Heart left ventricle (tissue), 16 donors: ENCODE measurements at places on chromosomes 2 and 18.

DNA sequence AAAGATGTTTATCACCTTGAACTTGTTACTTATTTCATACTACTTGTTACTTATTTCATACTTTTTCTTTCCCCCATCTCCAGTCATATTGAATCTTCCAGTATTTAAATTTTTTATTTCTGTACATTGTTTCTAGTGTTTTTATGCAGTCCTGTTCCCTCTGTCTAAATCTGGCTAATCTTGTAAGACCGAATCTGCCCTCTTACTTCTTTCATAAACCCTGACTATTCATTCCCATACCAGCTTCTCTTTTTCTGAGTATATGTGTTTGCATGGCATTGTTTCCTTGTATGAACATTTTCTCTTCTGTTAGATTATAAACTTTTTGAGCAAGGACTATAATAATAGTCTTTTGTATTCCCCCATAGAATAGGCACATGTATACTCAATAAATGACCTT is 131.7 kb downstream of the TAF4B start:
- no peaks in the 10 kb centered on the region for H3K4me1 ChIP-seq
- H3K4me3 ChIP-seq: no peak overlapping the region
- H3K27ac ChIP-seq: no peak overlapping the region
- H3K36me3 ChIP-seq: no peaks in the 10 kb centered on the region
- DNase-seq: no peak
- no peaks in the 10 kb centered on the region for H3K27me3 ChIP-seq

GRCh38 chr2:161766334-161766733 is 142.1 kb downstream of the SLC4A10 start:
- H3K36me3 ChIP-seq: no peaks in the 10 kb centered on the region
- no peak overlapping the region for H3K27ac ChIP-seq

DNA sequence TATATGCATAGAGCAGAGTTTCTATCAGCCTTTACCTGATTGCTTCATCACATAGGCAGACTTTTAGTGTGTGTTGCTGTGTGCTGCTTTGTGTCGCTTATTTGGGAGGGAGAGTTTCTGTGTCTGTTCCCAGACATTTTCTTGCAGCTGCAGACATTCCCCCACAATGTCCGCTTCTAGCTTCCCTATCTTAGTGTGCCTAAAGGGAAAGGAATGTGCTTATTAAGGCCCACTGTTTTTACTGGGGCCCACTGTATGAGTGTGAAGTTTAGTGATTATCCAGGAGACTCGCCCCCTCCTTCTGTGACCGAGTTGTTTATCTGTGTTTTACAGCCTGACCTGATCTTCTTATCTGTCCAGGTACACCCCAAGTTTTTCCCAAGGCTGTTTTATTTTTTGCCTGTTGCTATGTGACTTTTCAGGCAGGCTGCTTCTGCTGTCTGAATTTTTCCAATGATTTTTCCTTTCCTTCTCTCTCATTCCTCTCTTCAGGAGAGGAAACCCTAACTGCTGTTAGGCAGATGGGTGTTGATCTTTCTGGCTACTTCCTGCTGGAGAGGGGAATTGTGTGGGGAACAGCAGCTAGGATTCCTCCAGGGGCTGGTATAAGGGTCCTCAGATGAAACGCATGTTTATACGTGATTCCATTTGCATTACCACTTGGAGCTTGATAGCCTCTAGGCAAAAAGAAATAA is 47.6 kb downstream of the STK17B start:
- peaks cover 19% of the 10 kb centered on the region for H3K4me1 ChIP-seq
- peak overlapping the region; percentile 19 for H3K27ac ChIP-seq
- H3K4me3 ChIP-seq: no peak overlapping the region
- DNase-seq: no peak
- no peaks in the 10 kb centered on the region for H3K27me3 ChIP-seq

DNA sequence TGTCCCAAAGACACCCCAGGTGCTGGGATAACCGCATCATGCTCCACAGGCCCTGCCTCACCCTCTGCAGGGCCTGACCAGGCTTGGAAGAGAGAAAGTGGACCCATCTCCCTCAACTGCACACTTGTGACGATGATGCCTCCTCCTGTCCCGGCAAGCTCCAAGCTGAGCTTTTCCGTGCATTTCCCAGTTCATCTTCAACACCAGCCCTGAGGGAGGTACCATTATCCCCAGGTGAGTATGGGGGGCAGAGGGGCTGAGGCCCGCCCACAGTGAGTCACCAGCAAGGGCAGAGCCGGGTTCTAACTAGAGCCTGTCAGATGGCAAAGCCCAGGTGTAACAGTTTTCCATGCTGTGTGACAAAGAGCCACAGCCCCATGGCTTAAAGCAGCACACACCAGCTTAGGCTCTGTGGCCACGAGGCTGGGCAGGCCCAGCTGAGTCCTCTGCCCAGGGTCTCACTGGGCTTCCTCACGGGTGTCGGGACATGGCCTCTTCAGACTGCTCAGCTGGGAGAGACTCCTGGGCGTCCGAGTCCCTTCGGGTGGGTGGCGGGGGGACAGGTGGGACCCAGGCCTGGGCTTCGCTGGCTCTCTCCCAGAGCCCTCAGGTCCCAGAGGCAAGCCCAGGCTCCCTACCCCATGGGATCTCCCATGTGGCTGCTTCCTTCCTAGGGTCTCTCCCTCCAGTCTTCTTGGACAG is 108.4 kb upstream of the OTOS start:
- no peaks in the 10 kb centered on the region for H3K27me3 ChIP-seq
- H3K4me1 ChIP-seq: peaks cover 27% of the 10 kb centered on the region
- H3K4me3 ChIP-seq: no peak overlapping the region

- H3K27me3 ChIP-seq: no peaks in the 10 kb centered on the region
- no peaks in the 10 kb centered on the region for H3K4me1 ChIP-seq
- H3K4me3 ChIP-seq: no peak overlapping the region
- DNase-seq: no peak
- no peaks in the 10 kb centered on the region for H3K36me3 ChIP-seq
- H3K27ac ChIP-seq: no peak overlapping the region
These were observed 237.4 kb downstream of the LPIN1 start for GRCh38 chr2:11983870-11984269.

DNA sequence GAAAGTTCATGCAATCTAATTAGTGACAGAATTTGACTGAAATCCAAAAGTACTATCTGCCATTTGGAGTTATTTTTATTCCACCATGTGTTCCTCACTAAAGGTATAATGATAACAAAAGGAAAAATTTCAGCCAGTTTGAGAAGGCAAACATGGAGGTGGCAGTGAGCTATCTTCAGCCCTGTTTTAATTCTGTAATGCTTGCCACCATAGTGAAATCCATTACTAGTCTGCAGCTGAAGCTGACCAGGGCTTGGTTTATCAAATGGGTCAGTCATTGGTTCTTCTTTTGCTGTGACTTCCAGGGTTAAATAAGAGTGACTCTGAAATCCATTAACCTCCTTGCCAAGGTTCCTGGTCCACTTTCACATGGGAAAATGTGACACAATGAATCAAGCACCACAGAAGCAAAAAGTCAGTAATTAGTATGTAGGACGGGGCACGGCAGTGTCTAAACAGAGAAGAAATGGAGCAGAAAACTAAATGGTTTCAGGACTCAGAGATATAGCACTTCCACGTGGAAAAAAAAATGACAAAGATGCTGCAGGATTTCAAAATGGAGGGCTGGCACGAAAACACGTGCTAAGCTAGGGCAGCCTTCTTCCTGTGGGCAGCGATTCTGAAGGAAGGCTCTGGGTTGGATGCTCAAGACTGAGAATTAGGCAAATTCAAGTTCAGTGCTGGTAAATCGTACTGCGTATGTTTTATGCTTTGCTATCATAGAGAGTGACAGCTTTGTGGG is 87.2 kb downstream of the EPHA4 start:
- no peaks in the 10 kb centered on the region for H3K36me3 ChIP-seq
- H3K27ac ChIP-seq: no peak overlapping the region
- no peak for DNase-seq
- H3K4me3 ChIP-seq: no peak overlapping the region
- no peaks in the 10 kb centered on the region for H3K27me3 ChIP-seq

DNA sequence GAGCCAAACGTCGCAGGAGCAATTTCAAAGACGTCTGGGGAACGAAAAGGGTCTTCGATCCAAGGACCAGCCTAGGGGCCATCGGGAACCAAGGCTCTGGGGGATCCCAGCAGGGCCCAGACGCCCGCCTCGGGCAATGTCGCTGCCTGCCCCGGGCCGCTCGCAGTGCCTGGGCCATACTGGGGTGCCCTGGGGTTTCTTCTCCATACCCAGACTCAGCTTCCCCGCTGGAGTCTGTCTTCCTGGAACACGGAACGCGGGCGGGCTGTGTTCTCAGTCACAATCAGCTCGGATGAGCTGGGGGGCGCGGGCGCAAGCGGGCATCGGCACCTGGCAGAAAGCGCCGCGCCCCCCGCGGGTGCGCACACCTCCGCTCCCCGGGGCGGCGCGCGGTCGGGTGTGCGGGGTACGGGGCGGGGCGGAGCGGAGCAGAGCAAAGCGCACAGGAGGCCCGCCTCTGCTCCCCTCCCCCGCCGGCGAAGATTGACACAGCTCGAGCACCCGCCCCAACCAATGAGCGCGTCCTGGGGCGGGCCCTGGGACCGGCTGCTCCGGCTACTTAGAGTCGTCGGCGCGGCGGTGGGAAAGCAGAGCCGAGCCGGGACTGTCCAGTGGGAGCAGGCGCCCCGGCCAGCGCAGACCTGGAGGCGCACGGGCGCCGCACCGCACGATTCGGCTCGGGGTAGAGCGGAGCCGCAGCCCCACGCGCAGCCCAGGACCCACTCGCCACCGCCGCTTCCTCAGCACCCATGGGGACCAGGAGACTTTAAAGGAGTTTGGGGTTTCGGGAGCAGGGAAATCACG is at the start of gene LRATD1:
Gene LRATD1 (plus strand): TSS at position 585 of the 804 bp plus-strand sequence. CDS start 1,263 bp downstream, outside the sequence.
- no peaks in the 10 kb centered on the region for H3K36me3 ChIP-seq
- no peaks in the 10 kb centered on the region for H3K4me1 ChIP-seq

- H3K27me3 ChIP-seq: no peaks in the 10 kb centered on the region
- no peak overlapping the region for H3K27ac ChIP-seq
- peaks cover 11% of the 10 kb centered on the region for H3K36me3 ChIP-seq
- no peaks in the 10 kb centered on the region for H3K4me1 ChIP-seq
- no peak for DNase-seq
- H3K4me3 ChIP-seq: no peak overlapping the region
These were observed 161.0 kb downstream of the LAMA3 start for GRCh38 chr18:23850215-23850614.

GRCh38 chr2:9089831-9090230 is 86.3 kb upstream of the MBOAT2 start:
- no peak overlapping the region for H3K4me3 ChIP-seq
- no peak overlapping the region for H3K27ac ChIP-seq
- H3K27me3 ChIP-seq: no peaks in the 10 kb centered on the region
- no peaks in the 10 kb centered on the region for H3K4me1 ChIP-seq
- DNase-seq: no peak

GRCh38 chr2:61396005-61396404 is 74.9 kb downstream of the USP34 start:
- H3K4me3 ChIP-seq: no peak overlapping the region
- no peak overlapping the region for H3K27ac ChIP-seq
- H3K27me3 ChIP-seq: no peaks in the 10 kb centered on the region
- H3K4me1 ChIP-seq: no peaks in the 10 kb centered on the region

GRCh38 chr2:30298302-30298701 is 67.0 kb downstream of the LBH start:
- H3K27ac ChIP-seq: no peak overlapping the region
- H3K27me3 ChIP-seq: no peaks in the 10 kb centered on the region
- H3K4me3 ChIP-seq: no peak overlapping the region
- H3K36me3 ChIP-seq: no peaks in the 10 kb centered on the region
- H3K4me1 ChIP-seq: peaks cover 7% of the 10 kb centered on the region
- DNase-seq: no peak

DNA sequence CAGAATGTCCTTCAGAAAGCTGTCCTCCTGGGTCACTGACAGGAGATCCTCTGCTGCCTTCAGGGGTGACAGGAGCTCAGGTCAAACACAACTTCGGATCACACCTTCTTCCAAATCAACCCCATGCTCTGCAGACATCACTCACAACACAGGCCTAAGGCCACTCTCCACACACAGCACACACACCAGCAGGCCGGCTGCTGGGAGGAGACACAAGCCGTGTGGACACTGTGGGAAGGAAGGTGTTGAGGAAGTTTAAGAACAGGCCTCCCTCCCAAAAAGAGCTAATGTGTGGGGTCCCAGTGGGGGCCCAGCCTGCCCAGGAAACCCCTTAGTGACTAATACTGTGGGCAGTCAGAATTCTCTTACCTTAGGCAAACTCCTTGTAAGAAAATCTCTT is 290.3 kb upstream of the ID2 start:
- no peaks in the 10 kb centered on the region for H3K4me1 ChIP-seq
- no peak overlapping the region for H3K4me3 ChIP-seq
- no peaks in the 10 kb centered on the region for H3K36me3 ChIP-seq
- no peak for DNase-seq
- H3K27me3 ChIP-seq: no peaks in the 10 kb centered on the region

DNA sequence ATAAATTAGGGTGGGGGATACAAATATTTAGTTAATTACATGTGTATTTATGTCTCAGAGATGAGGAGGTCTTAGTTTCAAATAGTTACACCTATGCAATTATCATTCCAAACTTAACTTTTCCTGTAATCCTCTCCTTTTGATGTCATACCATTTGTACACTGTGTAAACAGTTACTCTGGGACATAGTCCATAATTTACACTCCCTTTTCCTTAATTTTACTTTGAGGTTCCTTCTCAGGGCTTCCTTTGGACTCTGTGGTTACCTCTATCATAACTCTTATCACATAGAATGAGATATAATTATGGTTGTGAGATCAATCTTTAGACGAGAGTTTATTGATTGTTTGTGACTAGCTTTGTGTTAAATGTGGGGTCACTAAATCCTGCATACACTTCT is 84.4 kb downstream of the DPP10 start:
- no peaks in the 10 kb centered on the region for H3K36me3 ChIP-seq
- H3K4me3 ChIP-seq: no peak overlapping the region
- DNase-seq: no peak
- no peaks in the 10 kb centered on the region for H3K4me1 ChIP-seq
- no peak overlapping the region for H3K27ac ChIP-seq

- H3K27ac ChIP-seq: no peak overlapping the region
- no peaks in the 10 kb centered on the region for H3K27me3 ChIP-seq
- H3K36me3 ChIP-seq: no peaks in the 10 kb centered on the region
- no peak for DNase-seq
- H3K4me1 ChIP-seq: peaks cover 20% of the 10 kb centered on the region
- H3K4me3 ChIP-seq: no peak overlapping the region
These were observed 58.4 kb downstream of the ATOH8 start for GRCh38 chr2:85812094-85812735.

DNA sequence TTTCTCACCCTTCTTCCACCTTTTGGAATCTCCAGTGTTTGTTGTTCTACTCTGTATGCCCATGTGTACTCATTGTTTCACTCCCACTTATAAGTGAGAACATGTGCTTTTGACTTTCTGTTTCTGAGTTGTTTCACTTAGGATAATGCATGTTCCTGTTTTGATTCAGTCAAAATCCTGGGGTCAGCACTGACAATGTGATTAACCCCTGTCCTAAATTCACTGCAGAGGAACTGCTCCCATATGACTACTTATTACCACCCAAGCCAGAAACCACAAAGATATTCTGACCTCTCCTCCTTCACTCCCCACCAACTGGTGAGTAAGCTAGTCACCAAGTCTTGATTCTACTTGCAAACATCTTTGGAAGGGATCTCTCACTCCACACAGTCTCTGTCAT is 251.4 kb upstream of the TCF4 start:
- no peak overlapping the region for H3K4me3 ChIP-seq
- H3K4me1 ChIP-seq: no peaks in the 10 kb centered on the region
- no peak overlapping the region for H3K27ac ChIP-seq
- no peaks in the 10 kb centered on the region for H3K36me3 ChIP-seq
- H3K27me3 ChIP-seq: no peaks in the 10 kb centered on the region
- DNase-seq: no peak

- no peaks in the 10 kb centered on the region for H3K36me3 ChIP-seq
- no peak overlapping the region for H3K4me3 ChIP-seq
- peaks cover 7% of the 10 kb centered on the region for H3K27me3 ChIP-seq
- peaks cover 9% of the 10 kb centered on the region for H3K4me1 ChIP-seq
These were observed 60.4 kb upstream of the SEC11C start for GRCh38 chr18:59079264-59079663.
